ENCODE measurements at places on chromosomes 7 and 10. TPM values are rescaled to one million over a fixed set of nuclear protein-coding genes. Genes with fewer than 3 reads are reported as not detected.

SMKR1 gene
- not detected for total RNA-seq

CLRN3 gene
- total RNA-seq, result not detected

- no peak for DNase-seq
Observed at GRCh38 chr7:20793694-20794394, 7.2 kb upstream of the SP8 start.

SPDYE16 gene
- 0.22 TPM for total RNA-seq

ELAPOR2 gene
- 3.9 TPM for total RNA-seq

- DNase-seq, result no peak
Observed at GRCh38 chr7:129707910-129708499, 96.5 kb downstream of the NRF1 start.

GRCh38 chr7:34659472-34660075 is 1.6 kb downstream of the NPSR1 start:
- DNase-seq, result no peak

- no peak for DNase-seq
Observed at GRCh38 chr10:26357203-26357602, 80.9 kb upstream of the APBB1IP start.
